ENCODE measurements at places on chromosomes 7 and 10. TPM values are rescaled to one million over a fixed set of nuclear protein-coding genes. Genes with fewer than 3 reads are reported as not detected.

GRCh38 chr7:106021151-106022067 lies 58.3 kb downstream of the CDHR3 start:
- no peak overlapping the region for H3K27ac ChIP-seq
- H3K4me1 ChIP-seq = peaks cover 3% of the 10 kb centered on the region
- no peaks in the 10 kb centered on the region for H3K27me3 ChIP-seq

GRCh38 chr7:83161186-83161585 lies 1.5 kb downstream of the PCLO start:
- peak; percentile 13 for DNase-seq
- no peak overlapping the region for H3K27ac ChIP-seq
- peak overlapping the region; percentile 73 for H3K4me3 ChIP-seq
- H3K36me3 ChIP-seq = no peaks in the 10 kb centered on the region
- H3K4me1 ChIP-seq = peaks cover 11% of the 10 kb centered on the region

DNA sequence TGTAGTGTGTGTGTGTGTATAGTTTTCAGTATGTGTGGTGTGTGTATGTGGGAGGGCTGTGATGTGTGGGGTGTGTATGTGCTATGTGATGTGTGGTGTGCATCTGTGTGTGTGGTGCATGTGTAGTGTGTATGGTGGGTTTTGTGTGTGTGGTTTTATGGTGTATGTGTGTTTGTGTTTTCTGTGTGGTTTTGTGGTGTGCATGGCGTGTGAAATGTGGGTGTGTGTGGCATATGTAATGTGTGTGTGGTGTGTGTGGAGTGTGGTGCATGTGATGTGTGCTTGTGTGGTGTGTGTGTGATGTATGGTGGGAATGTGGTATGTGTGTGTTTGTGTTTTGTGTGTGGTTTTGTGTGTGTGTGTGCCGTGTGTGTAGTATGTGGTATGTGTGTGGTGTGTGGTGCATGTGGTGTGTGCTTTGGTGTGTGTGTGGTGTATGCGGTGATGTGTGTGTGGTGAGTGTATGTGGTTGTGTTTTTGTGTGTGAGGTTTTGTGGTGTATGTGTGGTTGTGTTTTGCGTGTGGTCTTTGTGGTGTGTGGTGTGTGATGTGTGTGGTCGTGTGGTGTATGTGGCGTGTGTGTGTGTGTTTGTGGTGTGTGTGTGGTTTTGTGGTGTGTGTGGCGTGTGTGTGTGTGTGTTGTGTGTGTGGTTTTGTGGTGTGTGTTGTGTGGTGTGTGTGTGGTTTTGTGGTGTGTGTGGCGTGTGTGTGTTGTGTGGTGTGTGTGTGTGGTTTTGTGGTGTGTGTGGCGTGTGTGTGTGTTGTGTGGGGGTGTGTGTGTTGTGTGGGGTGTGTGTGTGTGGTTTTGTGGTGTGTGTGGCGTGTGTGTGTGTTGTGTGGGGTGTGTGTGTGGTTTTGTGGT lies 18.0 kb upstream of the PPP2R2D start:
- H3K27me3 ChIP-seq = no peaks in the 10 kb centered on the region
- H3K36me3 ChIP-seq = no peaks in the 10 kb centered on the region

- no peak overlapping the region for H3K27ac ChIP-seq
- H3K36me3 ChIP-seq = no peaks in the 10 kb centered on the region
- H3K27me3 ChIP-seq = no peaks in the 10 kb centered on the region
Measured at GRCh38 chr7:113289140-113289740, 170.9 kb upstream of the SMIM30 start.

- H3K27me3 ChIP-seq = no peaks in the 10 kb centered on the region
- H3K36me3 ChIP-seq = no peaks in the 10 kb centered on the region
- H3K4me3 ChIP-seq = no peak overlapping the region
- no peak for DNase-seq
- no peak overlapping the region for H3K27ac ChIP-seq
Measured at GRCh38 chr10:23892296-23892695, 316.6 kb upstream of the KIAA1217 start.

GRCh38 chr10:112959207-112959838 lies 9.3 kb downstream of the TCF7L2 start:
- H3K36me3 ChIP-seq = no peaks in the 10 kb centered on the region
- no peaks in the 10 kb centered on the region for H3K27me3 ChIP-seq
- H3K4me1 ChIP-seq = peaks cover 90% of the 10 kb centered on the region
- H3K4me3 ChIP-seq = peak overlapping the region; percentile 13
- H3K27ac ChIP-seq = no peak overlapping the region
- DNase-seq = peak; percentile 25

DNA sequence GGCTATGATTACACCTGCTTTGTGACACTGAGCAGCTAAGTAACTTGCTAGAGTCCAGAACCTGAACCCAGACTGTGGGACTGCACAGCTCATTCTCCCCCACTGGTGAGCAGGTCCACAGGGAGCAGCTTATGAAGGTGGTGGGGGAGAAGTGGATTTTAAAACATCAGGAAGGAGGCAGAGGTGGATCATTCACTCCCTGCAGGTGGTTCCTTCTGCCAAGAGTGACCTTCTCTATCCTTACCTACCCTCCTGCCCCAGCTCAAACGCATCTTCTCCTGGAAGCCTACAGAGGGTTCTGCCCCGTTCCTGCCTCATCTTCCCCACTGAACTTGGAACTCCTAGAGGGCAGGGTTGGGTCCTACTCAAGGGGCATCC lies 539 bp upstream of the FAM241B start:
- peaks cover 50% of the 10 kb centered on the region for H3K27me3 ChIP-seq
- no peak overlapping the region for H3K27ac ChIP-seq
- no peaks in the 10 kb centered on the region for H3K36me3 ChIP-seq
- peak overlapping the region; percentile 96 for H3K4me3 ChIP-seq
- DNase-seq = no peak
- peaks cover 5% of the 10 kb centered on the region for H3K4me1 ChIP-seq

DNA sequence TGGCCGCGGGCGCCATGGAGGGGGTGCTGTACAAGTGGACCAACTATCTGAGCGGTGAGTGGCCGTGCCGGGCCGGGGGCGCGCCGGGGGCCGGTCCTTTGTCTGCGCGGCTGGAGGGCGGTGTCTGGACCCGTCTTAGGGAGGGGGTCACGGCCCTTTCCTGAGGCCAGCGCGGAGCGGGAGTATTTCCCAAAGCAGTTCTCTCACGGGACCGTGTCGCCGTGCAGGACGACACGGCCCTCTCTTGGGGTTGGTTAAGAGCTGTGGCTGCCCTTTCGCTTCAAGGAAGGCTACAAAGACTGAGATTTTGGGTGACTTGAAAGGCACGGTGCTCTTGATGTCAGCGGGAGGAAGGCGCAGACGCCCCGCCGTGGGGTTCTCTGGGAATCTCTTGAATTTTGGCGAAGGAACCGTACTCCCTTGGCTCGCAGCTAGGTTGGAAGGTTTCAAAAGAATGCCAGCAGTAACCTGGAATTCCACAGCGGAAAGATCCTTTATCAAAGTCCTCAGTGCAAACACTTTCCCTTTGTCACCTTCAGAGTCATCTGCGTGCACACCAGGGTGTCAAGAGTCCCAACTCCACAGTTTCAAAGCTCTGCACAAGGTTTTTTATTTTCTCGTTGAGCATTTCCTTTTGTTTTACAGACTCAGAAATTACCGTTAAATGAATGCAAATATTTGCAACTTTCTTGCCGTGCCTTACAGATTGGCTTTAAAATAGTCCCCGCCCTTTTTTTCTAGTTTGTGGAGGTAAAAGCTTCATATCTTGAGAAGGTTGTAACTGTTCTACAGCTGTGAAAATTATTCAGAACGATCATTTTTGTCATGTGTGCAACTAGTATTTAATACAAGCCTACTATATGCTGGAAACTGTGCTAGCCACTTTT lies 780 bp downstream of the PLEKHA8 start:
- peak overlapping the region; percentile 72 for H3K4me3 ChIP-seq
- no peaks in the 10 kb centered on the region for H3K27me3 ChIP-seq
- peak; percentile 74 for DNase-seq
- no peaks in the 10 kb centered on the region for H3K36me3 ChIP-seq
- peak overlapping the region; percentile 29 for H3K27ac ChIP-seq
- peaks cover 34% of the 10 kb centered on the region for H3K4me1 ChIP-seq

- no peak overlapping the region for H3K4me3 ChIP-seq
- H3K36me3 ChIP-seq = no peaks in the 10 kb centered on the region
- H3K27me3 ChIP-seq = no peaks in the 10 kb centered on the region
- no peak for DNase-seq
- H3K4me1 ChIP-seq = no peaks in the 10 kb centered on the region
Measured at GRCh38 chr10:27207350-27207749, 33.2 kb downstream of the ACBD5 start.

GRCh38 chr10:45555795-45556194 lies 116.8 kb downstream of the ZFAND4 start:
- H3K27ac ChIP-seq = no peak overlapping the region
- DNase-seq = no peak
- no peaks in the 10 kb centered on the region for H3K27me3 ChIP-seq
- H3K36me3 ChIP-seq = no peaks in the 10 kb centered on the region

DNA sequence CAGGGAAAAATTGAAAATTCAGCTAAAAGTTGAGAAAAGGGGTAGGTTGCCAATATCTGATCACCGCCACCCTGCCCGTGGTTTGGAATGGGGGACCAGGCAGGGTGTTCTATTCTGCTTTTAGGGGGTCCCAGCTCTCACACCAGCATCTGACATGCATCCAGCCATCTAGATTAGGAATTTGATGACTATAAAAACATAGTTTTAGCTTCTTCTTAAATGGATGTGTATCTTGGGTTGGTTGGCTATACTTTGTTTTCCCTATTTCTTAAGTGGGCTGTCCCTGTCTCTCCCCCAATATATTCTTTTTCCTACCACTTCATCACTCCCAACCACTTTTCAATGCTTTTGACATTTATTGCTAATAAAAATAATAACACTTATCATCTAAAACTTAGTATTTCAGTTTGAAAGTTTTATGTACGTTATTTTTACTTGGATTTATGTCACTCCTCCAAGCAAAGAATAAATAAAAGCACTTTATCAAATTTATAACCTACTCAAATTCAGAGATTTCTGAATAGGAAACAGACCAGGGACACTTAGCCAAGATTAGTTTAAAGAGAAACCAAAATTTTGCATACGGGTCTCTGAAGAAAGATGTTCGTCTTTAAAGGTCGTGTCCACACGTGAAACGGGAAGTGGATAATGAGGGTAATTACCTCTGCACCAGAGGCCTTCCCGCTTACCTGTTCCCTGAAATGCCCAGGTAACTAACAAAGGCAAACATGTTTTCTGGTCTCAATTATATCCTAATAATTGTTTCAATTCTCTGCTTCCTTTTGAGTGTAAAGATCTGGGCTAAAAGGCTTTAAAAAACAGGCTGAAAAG lies 233.2 kb upstream of the AUTS2 start:
- no peaks in the 10 kb centered on the region for H3K4me1 ChIP-seq
- no peaks in the 10 kb centered on the region for H3K27me3 ChIP-seq
- DNase-seq = no peak
- H3K4me3 ChIP-seq = no peak overlapping the region
- H3K27ac ChIP-seq = no peak overlapping the region

- H3K27ac ChIP-seq = peak overlapping the region; percentile 74
- H3K36me3 ChIP-seq = no peaks in the 10 kb centered on the region
- peaks cover 48% of the 10 kb centered on the region for H3K4me1 ChIP-seq
- no peak overlapping the region for H3K4me3 ChIP-seq
- no peak for DNase-seq
Measured at GRCh38 chr10:21317902-21318301, 207.6 kb downstream of the SKIDA1 start.

DNA sequence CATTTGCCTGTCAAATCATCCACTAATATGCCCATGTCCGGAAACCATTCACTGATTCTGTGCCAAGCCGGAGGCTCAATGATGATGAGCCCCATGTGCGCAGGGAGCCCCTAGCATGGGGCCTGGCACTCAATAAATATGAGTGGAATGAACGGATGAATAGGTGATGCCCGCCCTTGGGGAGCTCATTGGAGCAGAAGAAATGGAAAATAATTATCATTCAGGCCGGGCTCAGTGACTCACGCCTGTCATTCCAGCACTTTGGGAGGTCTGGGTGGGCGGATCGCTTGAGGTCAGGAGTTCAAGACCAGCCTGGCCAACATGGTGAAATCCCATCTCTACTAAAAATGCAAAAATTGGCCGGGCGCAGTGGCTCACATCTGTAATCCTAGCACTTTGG lies 11.0 kb downstream of the RHBDD2 start:
- H3K4me1 ChIP-seq = no peaks in the 10 kb centered on the region
- no peaks in the 10 kb centered on the region for H3K36me3 ChIP-seq
- H3K27me3 ChIP-seq = no peaks in the 10 kb centered on the region
- H3K27ac ChIP-seq = no peak overlapping the region

GRCh38 chr7:41912851-41913567 lies 210.1 kb upstream of the INHBA start:
- H3K27me3 ChIP-seq = no peaks in the 10 kb centered on the region
- no peaks in the 10 kb centered on the region for H3K36me3 ChIP-seq
- no peak overlapping the region for H3K27ac ChIP-seq
- no peaks in the 10 kb centered on the region for H3K4me1 ChIP-seq
- no peak overlapping the region for H3K4me3 ChIP-seq

DNA sequence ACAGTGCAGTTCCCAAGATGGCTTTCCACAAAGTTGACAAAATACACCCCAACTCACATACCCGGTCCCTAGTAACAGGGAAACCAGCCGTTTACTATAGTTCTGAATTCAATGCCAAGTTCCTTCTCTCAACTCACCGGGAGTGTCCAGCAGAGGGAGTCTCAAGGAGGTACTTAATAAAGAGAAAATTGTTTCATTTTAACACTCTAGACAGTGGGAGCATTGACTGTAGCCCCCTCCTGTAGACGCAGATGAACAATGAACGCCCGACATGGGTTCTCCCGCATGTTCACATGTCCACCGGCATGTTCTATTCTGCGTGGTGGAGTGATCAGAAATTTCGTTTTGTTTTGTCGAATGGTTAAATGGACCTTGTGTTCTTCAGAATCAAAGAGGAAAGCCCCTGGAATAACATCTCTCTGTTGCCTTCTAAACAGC lies 1.9 kb downstream of the HIPK2 start:
- H3K27me3 ChIP-seq = peaks cover 39% of the 10 kb centered on the region
- peak; percentile 43 for DNase-seq
- peaks cover 12% of the 10 kb centered on the region for H3K4me1 ChIP-seq
- no peak overlapping the region for H3K27ac ChIP-seq
- H3K4me3 ChIP-seq = peak overlapping the region; percentile 96
- no peaks in the 10 kb centered on the region for H3K36me3 ChIP-seq

DNA sequence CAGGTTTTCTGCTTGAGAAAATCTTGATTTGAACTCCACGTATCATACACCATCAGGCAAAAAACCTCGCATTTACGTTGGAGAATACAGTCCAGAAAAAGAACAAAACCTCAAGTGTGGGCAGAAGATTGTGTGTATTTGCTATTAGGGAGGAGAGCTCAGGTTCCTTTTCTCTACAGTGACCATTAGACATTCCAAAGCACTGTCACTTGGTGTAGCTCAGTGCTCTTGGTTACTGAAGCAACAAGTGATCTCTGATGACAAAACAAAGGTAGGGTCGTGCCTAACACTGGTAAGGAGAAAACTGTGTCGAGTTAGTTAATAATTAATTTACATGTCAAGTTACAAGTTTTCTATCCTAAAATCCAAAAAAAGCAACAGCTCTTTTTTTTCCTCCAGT lies 72.6 kb downstream of the C1GALT1 start:
- no peaks in the 10 kb centered on the region for H3K36me3 ChIP-seq
- H3K4me3 ChIP-seq = no peak overlapping the region
- DNase-seq = no peak
- H3K27me3 ChIP-seq = no peaks in the 10 kb centered on the region

ACSM6 gene
- total RNA-seq = not detected

FAM237B gene
- total RNA-seq = not detected

TACC2 gene
- 10.7 TPM for total RNA-seq

OR13A1 gene
- 1.5 TPM for total RNA-seq

MKX gene
- total RNA-seq = not detected
